ENCODE measurements at places on chromosomes 16 and 17.

DNA sequence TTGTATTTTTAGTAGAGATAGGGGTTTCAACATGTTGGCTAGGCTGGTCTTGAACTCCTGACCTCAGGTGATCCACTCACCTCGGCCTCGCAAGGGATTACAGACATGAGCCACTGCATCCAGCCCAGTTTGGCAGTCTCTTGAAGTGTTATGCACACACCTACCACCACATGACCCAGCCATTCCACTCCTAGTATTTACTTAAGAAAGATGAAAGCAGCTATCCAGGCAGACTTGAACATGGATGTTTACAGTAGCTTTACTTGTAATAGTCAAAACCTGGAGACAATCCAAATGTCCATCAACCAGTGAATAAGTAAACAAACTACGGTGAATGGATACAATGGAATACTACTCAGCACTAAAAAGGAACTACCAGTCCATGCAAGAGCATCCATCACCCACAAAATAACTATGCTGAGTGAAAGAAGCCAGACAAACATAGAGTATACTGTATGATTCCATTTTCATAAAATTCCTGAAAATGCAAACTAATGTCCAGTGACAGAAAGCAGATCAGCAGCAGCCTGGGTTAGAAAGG is 37.8 kb upstream of the RASD1 start:
- DNase-seq = peak; percentile 72

DNA sequence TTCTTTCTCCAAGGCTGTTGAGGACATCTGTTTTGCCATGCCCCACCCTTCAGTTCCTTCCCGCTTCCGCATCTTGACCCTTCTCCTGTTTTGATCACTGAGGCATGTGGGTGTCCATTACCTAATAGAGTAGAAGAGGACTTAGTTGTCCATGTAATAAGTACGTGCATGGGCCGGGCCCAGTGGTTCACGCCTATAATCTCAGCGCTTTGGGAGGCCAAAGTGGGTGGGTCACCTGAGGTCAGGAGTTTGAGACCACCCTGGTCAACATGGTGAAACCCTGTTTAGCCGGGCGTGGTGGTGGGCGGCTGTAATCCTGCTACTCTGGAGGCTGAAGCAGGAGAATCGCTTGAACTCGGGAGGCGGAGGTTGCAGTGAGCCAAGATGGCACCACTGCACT is 637.8 kb upstream of the EEF2KMT start:
- DNase-seq = no peak

GRCh38 chr17:13931111-13931526 is 138.2 kb upstream of the COX10 start:
- peak; percentile 54 for DNase-seq

DNA sequence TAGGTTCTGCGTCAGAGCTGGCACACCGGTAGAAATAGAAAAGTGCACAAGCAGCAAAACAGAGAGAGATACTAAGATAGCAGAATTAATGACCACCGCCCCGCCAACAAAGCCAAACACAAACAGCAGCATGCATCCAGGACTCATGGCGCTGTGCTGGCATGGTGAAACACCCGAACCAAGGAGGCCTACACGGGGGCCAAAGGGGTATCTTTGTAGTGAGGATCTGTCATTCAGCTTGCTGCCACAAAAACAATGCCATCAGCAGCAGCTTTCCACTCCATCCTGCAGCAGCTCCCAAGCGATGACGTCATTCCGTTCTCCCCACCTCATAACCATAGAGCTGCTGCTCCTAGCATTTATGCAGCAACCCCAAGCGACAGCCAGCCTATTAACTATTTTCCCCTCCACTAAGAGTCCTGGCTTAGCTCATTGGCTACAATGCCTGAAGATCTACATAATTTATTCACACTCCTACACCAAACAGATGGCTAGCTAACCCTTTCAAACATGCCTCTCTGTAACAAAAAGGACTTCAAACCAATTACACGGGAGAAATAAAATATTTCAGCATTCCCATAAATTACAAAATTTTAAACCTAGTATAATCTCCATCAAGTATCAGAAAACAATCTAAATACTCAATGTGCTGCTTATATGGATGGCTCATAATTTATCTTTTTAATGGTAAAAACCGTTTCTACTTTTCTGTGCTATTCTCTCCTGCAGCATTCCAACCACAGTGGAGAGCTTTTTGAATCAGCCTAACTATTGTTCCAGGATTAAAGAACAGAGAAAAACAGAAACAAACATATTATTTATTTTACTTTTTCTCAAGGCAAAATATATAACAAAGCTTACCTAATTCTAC is 73.9 kb downstream of the SPAG9 start:
- peak; percentile 58 for DNase-seq

DNA sequence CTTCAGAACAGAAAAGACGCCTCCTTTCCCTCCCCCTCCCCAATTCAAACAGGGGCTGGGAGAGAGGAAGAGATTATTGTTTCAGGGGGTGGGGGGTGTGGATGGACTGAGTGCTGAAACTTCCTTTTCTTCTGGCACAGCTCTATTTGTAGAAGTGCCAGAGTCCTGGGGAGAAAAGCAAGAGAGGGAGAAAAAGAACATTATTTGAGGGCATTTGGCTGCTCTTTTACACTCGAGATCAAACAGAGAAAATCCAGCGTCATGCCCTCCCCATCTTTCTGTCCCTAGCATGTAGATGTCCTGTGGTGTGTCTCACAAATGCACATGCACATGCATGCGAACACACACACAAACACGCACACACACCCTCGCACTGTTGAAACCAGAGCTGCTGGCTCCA is 13.0 kb downstream of the ARL4D start:
- DNase-seq = no peak

- no peak for DNase-seq
These were observed 393.7 kb upstream of the DYNLRB2 start for GRCh38 chr16:80147026-80147655.

DNA sequence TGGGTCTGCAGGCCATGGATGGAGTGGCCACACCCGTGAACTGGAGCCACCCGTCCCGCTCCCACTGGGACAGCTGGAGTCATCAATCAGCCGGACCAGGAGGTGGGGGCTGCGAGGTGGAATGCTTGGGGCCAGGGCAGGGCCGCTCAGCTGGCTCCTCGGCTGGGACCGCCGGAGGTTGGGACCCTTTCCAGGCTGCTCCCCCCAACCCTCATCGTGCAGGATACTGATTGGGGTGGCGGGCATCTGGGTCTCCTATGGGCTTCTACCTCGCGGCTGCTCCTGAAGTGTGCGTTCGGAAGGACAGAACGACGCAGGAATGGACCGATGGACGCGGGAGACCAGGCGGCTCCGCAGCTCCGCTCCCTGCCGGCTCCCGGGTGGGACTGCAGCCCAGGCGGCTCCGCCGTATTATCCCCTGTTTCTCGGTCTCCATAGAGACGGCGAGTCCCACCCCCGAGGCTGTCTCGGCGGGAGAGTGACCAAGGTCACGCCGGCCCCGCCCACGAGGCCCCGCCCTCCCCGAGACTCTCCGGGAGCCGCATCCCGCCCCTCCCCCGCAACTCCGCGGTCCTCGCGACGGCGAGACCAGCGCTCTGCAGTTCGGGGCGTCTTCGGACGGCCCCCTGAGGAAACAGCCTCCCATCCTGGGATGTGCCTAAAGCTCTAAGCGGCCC is at the start of gene TPPP3:
TPPP3 (minus strand) TSS at position 388 of the 677 bp plus-strand sequence. CDS start 2,387 bp downstream, outside the sequence.
- DNase-seq = peak; percentile 81

Data from mucosa of gallbladder (tissue), 1 donor.